Activated T-cell treated with anti-CD3 and anti-CD28 coated beads, Interleukin-2, amount 50 U/mL, for 24 hours (primary cell): ENCODE measurements at places on chromosomes 4 and X.

- no peak for DNase-seq
Observed at GRCh38 chrX:151679798-151680402, 15.4 kb upstream of the PRRG3 start.

DNA sequence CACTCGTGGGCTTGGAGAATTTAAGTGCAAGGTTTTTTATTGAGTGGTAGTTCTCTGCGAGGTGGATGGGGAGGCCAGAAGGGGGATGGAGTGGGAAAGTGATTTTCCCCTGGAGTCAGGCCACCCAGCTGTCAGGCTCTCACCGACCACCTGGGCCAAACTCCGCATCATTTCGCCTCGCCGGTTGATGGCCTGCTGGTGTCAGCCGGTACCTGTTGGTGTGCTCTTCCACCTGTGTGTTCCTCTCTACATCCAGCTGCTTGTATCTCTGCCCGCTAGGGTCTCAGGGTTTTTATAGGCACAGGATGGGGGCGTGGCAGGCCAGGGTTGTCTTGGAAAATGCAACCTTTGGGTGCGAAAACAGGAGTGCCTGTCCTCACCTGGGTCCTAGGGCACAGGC lies 200.9 kb downstream of the DACH2 start:
- no peak for DNase-seq

- no peak for DNase-seq
Observed at GRCh38 chr4:28369499-28369898, 1508.9 kb downstream of the STIM2 start.

DNA sequence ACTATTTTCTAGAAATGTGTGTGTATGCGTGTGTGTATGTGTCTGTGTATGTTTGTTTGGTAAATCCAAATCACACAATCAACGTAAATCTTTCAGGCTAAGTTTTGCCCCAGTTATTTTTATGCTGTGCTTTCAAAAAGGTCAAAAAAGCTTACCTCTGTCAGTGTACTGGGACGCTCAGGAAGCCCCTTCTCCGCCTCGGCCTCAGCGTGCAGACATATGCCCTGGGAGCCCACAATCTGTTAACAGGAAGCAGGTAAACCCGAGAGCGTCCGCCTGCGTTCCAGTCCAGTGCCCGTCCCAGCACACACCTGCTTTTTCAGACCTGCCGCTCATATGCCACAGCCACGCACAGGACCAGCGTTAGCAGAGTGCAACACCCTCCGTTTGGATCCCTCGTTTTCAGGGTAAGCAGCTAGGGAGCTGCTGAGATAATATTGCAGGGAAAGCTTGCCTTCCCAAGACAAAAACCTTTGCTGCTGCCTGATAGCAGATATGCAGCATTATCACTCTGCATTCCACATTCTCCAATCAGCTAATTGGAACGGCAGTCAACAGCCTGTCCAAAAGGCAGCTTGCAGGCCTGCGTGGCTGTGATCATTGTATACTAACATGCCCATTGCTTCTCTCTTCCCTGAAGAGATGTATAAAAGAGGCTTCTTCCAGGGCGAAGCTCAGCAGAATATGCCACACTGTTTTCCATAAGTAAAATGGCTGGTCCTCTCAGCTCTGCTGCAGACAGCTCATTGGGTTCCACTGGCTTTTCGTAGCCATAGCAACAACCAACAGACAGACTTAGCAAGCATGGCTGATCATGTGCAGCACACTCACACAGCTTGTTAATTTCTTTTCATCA lies at the start of gene SORBS2:
Gene SORBS2, minus strand, starts transcription at position 686 of the 856 bp plus-strand sequence. CDS start 121,623 bp downstream, outside the sequence.
- DNase-seq, result no peak

DNA sequence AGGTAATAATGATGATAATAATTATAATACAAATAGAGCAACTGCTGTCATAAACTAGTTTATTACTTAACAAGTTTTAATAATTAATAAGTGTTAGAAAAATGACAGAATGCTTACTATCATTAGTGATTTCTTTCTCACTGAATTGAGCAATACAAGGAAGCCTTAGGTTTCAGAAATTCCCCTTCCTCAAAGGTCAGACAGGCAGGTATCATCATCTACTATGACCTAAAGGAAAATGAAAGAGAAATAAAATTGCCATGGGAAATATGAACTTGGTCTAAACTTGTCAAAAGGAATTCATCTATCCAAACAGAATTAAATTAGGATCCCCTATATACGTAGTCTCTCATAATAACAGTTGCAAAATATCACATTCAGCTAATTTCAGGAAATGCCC lies 56.3 kb upstream of the SLC7A11 start:
- DNase-seq, result no peak

DNA sequence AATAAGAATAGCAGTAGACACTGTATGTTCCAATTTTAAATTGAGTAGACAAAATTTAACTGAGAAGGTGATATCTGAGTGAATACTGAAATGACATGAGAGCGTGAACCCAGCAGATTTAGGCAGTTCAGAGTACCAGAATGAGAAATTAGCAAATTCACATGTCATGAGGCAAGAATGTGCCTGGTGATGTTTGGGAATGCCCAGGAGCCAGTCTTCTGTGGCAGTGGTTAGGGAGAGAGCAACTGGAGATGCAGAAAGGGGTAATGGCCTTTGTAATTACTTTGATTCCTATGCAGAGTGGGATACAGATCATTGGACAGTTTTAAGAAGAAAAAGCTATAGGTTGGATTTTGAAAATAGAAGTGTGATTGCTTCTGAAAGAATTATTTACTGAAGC lies 621.9 kb downstream of the TECRL start:
- DNase-seq, result no peak

DNA sequence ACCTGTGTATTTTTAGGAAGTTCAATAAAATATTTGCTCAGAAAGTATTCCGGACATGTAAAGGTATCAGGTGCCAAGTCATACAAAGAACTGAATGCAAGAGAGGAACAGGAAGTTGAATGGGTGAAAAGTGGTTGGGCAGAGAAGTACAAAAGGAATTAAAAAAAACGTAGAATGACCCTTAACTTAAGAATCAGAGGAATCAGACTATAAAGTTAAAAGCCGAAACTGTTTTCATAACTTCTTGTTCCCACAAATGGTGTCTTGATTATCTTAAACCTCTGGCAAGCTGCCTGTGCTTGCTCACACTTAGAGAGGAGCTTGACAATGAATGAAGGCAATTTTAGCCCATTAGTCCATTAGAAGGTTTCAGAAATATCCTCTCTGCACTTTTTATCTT lies 81.6 kb upstream of the HHIP start:
- no peak for DNase-seq

DNA sequence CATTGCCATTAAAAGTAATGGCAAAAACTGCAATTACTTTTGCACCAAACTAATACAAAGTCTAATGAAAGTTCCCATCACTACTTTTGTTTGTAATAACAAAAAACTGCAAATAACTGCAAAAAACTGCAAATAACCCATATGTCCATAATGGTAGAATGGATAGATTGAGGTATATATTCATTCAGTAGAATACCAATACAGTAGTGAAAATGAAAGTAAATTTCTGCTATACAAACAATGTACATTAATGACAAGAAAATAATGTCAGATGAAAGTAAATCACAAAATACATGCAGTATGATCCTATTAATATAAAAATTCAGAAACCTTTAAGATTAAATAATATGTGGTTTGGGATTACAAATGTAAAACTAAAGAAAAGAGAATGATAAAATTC lies 41.3 kb upstream of the CEP135 start:
- DNase-seq, result no peak

DNA sequence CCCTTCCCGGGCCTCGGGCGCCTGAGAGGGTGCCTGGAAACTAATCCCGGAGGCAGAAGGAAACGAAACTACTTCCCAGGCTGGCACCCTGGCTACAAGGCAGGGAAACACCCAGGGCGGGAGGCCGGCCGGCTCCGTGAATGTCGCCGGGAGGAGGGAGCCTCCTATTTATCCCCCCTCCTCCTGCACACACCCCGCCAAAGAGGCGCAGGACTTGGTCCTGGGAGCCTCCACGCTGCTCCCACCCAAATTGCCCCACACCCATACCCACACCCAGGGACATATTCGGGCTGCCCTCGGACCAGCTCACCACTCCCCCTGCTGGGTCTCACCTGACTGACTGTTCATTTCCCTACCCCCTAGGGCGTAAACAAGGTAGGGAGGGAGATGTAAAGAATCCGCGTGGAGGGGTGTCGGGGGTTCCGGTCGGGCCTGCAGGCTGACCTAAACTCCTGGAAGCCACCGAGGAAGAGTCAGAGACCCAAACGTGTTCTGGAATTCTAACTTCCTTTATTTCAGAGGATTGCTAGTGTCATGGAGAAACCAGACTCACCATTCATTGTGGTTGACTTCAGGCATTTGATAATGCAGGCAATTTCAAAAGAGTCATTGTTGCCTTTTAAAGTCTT lies at the start of gene BTC:
Gene BTC, minus strand, starts transcription at position 142 of the 629 bp plus-strand sequence. CDS start 198 bp downstream, outside the sequence.
- DNase-seq, result no peak

DNA sequence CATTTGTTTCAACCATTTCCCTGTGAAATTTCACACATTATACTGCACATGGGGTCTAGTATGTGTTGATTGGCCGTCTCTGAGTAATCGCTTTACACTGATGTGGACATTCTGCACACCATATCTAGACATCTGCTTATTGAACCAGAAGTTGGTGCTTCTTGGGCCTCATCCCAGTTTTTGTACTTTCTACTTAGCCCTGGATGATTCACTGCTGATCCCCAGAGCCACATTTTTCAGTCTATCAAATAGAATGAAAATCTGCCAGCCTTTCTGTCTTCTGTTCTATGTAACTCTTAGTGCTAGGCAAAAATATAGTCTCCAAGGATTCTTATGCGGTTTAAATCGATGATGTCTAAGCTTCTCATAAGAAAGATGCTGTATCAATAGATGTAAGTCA lies 40.5 kb upstream of the RELL1 start:
- DNase-seq, result no peak

GRCh38 chr4:76708971-76709771 lies 188.8 kb downstream of the SOWAHB start:
- no peak for DNase-seq

DNA sequence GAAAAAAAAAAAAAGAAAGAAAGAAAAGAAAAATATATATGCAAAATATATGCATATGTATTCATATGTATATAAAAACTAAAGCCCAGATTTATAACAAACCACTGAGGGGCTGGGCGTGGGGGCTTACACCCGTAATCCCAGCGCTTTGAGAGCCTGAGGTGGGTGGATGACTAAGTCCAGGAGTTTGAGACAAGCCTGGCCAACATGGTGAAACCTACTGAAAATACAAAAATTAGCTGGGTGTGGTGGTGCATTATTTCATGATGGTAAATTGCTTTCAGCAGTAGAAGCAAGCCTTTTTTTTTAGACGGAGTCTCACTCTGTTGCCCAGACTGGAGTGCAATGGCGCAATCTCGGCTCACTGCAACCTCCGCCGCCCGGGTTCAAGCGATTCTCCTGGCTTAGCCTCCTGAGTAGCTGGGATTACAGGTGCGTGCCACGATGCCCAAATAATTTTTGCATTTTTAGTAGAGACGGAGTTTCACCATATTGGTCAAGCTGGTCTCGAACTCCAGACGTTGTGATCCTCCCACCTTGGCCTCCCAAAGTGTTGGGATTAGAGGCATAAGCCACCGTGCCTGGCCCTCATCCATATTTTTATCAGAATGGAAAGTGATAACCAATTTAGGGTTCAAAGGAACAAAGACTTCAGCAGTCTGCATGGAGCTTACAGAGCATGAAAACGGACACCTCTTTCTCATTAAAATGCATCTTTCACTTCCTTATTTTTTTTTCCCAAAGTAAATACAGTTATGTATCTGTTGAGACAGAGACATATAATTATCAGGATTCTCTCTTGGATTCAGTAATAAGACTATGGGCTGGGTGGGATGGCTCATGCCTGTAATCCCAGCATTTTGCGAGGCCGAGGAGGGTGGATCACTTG lies 27.7 kb upstream of the MOB1B start:
- no peak for DNase-seq

- DNase-seq, result no peak
Observed at GRCh38 chr4:73593631-73594241, 26.5 kb downstream of the RASSF6 start.

DNA sequence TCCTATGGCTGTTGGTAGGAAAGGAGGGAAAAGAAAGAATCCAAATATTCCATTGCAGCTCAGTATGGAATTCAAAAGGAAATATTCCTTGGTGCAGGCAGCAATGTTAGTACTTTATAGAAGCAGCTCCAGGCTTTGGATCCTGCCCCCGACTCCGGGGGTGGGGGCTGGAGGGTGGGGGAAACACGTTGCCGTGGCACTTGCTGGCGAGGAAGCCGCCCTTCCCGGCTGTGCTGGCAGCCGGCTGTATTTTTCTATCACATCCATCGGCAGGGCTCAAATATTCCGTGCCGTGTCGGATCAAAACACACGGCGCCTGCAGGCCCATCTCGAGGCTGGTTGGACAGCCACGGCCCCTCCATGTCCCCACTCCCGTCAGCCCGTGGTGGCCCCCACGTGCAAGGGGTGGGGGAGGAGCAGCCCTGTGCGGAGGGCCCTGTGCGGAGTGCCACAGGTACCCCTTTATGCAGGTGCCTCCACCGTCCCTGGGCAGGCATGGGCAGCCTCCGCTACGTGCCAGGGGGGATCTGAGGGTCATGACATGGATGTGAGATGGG lies 5.8 kb downstream of the ADRA2C start:
- DNase-seq, result no peak

GRCh38 chr4:76704133-76704881 lies 193.6 kb downstream of the SOWAHB start:
- DNase-seq, result no peak

DNA sequence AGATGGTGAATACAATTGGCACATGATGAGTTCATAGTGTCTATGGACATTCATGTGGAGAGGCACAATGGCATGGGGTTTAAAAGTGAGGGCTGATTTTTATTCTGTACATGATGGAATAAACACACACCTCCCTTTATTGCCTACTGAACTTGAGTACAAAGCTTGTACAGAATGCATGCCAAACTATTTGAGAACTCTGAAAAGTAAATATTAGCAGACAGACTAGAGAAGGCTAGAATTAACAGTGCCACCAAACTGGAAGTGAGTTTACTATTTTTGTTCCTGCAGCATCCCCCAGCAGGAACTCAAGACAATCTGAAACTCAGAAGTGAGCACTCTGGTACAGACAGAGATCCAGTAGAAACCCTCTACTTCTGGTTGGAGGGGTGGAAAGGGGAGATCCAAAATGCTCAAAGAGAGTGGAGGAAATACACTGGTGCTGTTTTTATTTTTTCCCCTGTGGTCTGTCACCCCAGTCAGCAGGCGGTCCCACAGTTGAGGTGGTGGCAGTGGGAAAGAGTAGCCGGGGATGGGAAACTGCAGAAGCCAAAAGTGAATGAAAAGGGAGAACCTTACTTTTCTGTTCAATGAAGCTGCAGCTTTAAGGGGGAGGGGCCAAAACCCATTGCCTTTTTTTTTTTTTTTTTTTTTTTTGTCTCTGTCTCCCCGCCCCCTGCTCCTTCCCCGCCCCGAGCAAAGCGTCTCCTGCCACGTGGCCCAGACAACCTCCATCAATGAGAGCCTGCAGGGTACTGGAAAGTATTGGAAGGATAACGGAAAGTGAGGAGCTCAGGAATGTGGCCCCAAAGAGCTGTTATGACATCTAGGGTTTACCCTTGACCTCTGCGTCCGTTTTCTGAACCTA lies 20.5 kb downstream of the AKAP4 start:
- DNase-seq, result no peak

- DNase-seq, result no peak
Observed at GRCh38 chr4:100497791-100498190, 20.0 kb downstream of the EMCN start.
